ENCODE measurements at places on chromosomes 16 and 17.

DNA sequence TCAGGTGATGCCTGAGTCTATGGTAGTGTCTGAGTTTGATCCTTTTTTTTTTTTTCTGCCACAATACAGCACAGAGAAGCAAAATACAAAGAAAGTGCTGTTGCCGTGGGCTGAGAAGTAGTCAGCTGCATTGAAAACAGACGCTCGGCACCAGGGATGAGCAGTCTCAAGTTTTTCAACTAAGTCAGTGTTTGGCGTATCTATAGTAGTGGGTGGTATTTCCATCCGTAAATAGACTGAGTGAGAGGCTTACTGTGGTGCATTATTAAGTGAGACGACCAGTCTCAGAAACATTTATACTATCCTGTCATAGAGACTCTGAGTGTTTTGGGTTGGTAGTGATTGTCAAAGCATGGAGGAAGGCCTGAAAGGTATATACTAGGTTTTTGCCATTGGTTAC, 221.3 kb downstream of the SNX29 start:
- DNase-seq = no peak

GRCh38 chr16:89237733-89238132, 20.2 kb downstream of the ZNF778 start:
- no peak for DNase-seq

DNA sequence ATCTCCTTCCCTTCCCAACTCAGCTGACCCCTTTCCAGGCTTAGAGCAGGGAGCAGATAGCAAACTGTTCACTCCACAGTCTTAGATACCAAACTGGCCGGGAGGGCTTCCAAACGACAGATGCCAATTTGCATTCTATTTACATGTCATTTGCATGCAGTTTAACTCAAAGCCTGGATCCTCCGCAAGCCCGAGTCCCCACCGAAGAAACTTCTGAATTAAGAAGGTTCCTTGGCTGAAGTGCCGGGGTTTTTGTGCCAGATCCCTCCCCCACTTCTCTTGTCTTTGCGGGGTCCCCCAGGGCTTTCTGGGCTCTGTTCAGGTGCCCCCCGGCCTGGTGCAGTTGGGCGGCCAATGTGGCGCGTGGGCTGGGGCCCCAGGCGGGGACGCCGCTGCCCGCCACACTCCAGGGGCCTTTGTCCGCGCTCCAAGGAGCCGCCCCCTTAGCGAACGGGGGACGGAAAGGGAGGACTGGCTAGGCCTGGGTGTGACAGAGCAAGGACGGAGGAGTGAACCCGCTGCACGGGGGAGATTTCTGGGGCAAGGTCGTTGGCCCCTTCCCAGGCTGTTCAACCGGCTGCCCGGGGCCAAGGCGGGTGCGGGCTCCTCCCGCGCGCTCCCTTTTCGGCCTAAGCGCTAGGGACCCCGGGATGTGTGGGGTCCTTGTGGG, 1.2 kb downstream of the GPRC5B start:
- no peak for DNase-seq

- no peak for DNase-seq
Observed at GRCh38 chr16:85947230-85948137, 48.5 kb downstream of the IRF8 start.

- DNase-seq = no peak
Observed at GRCh38 chr16:12920739-12921138, 19.3 kb downstream of the SHISA9 start.

DNA sequence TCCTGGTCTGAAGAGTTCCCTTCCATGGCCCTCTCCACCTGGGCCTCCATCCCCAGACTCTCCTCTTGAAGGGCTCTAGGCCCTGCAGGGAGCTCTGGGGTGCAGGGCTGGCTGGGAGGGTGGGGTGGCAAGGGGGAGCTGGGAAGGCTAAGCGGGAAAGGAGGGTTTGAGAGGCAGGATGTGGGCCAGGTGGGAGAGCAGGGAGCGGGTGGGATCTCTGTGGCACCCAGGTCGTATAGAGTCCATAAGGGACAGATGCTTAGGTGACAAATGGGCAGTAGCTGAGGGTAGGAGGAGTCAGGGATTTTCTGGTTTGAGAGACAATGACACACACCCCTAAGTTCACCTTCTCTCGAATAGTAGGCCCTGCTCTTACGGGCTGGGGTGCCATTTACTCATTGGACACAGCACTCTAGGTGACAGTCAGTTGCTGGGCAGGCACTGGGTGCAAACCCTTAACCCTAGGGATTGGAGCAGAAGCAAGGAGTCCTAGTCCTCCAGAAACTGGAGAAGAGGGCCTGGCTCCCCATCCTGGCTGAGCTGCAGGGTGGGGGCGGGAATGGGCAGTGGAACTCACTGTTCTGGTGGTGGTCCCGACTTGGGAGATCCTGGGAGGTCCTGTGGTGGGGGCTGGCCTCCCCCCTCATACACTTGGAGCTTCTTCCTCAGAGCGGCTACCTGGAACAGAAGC, 15.3 kb downstream of the KIF18B start:
- DNase-seq = no peak

GRCh38 chr17:4587803-4588202, 3.5 kb downstream of the SMTNL2 start:
- no peak for DNase-seq

DNA sequence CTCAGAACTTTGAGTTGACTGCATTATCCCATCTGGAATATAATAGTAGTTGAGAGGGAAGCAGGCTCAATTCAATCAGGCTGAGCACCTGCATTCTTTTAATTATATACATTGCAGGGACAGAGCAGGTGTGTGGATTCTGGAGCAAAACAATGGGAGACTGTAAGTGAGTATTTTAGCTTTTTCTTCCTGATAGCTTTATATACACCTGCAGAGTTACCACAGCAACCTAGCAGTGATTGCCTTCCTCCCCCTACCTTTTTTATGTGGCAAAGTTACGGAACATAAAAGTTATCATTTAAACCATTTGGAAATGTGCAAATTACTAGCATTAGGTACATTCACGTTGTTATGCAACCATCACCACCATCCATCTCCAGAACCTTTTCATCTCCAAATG, 25.4 kb upstream of the RHOT1 start:
- DNase-seq = no peak

DNA sequence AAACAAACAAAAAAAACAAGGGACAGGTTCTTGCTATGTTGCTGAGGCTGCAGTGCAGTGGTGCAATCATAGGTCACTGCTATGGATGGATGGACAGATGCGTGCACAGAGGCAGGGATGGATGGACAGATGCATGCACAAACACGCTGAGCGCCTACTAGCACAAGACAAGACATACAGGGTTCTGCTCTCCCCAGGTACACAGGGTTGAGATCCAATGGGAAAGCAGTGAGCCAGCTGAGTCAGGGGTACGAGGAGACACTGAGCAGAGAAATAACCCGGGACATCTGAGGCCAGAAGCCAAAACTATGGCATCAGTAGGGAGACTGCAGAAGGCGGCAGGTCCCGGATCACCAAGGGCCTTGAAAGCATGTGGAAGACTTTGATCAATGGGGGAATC, 6.2 kb downstream of the IL32 start:
- DNase-seq = no peak

DNA sequence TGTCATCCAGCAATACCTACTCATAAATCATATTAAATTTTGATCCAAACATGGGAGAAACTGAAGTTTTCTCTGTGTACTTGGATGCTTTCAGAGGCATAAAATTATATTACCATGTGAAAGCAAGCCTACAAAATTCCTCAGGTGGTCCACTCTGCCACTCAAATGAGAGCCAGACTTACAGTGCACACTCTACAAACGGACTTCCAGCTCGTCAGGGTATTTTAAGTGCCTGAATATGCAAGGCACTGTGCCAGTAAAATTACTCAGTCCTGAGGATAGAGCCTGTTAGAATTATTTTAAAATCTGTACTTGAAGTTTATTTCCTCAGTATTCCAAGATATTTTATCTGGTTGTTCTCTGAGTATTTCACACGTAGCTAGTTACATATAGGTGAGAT, 54.5 kb downstream of the TENT4B start:
- no peak for DNase-seq

DNA sequence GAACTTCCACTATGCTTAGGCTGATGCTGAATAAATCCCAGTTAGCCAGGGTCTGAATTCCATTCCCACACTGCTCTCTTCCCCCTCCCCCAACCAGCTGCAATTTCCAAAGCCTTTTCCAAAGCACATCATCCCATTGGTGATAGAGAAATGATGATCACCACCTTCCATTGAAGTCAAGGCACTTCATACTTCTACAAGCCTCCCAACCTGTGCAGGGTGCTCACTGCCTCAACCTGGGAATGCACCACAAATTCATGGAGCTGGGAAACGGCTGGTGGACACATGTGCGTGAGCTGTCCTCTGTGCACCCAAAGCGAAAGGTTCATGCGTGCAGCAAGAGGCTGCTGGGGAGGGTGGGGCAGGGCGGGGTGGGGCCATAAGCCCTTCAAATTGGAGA, 302.7 kb upstream of the IRX3 start:
- no peak for DNase-seq

GRCh38 chr17:45648642-45649041, 135.5 kb upstream of the CRHR1 start:
- DNase-seq = no peak

DNA sequence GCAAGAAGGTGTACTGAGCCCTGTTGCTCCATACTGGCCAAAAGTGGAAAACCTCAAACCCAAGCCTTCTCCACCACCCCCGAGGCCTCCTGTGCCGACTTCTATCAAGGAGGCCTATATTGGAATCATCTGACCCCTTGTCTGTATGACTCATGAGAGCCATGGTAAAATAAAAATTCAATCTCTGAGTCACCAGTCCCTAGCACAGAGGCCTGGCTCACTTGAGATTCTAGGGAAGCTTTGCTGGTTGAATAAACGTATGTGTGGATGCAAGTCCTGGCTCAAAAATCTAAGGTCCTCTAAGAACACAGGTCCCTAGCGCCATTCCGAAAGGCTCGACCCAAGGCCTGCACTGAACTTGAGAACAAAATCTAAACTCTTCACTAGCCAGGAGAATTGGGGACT, 15.0 kb downstream of the NSMCE1 start:
- no peak for DNase-seq

DNA sequence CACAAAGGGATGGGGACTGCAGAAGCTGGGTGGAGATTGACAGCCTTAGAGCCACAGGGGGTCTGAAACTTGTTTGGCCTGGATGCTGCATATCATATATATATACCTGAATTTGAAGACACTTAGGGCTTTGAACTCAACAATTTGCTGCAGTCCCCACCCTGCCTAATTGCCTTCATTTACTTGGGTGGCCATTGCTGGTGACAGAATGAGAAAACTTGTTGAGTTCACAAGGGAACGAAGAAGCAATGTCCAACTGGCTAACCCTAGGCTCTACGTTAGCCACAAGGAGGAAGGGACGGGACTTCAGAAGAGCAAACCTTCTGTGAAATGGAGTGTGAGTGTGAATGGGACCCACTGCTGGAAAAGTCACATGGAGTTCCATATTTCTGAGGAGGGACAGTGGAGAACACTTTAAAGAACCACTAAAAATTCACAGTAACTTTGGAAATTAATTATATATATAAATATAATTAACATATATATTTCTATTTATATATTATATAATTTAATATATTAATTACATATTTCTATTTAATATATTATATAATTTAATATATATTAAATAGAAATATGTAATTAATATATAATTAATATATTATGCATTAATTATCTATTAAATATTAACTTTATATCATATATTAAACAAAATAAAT, 215.3 kb upstream of the SOX9 start:
- DNase-seq = no peak

DNA sequence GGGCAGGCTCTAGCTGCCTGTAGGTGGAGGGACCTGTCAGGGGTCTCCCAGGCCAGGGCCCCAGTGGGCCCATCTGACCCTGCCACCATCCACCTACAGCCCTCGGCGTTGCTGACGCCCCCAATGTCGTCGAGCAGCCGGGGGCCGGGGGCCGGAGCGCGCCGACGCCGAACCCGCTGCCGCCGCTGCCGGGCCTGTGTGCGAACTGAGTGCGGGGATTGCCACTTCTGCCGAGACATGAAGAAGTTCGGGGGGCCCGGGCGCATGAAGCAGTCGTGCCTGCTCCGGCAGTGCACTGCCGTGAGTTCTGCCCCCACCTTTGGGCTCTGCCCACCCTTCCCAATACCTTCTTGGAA, 2.2 kb downstream of the FBXL19 start:
- DNase-seq = no peak

GRCh38 chr16:80120899-80121521, 419.8 kb upstream of the DYNLRB2 start:
- DNase-seq = no peak

GRCh38 chr17:29341726-29342125, 47.8 kb upstream of the NUFIP2 start:
- DNase-seq = no peak

DNA sequence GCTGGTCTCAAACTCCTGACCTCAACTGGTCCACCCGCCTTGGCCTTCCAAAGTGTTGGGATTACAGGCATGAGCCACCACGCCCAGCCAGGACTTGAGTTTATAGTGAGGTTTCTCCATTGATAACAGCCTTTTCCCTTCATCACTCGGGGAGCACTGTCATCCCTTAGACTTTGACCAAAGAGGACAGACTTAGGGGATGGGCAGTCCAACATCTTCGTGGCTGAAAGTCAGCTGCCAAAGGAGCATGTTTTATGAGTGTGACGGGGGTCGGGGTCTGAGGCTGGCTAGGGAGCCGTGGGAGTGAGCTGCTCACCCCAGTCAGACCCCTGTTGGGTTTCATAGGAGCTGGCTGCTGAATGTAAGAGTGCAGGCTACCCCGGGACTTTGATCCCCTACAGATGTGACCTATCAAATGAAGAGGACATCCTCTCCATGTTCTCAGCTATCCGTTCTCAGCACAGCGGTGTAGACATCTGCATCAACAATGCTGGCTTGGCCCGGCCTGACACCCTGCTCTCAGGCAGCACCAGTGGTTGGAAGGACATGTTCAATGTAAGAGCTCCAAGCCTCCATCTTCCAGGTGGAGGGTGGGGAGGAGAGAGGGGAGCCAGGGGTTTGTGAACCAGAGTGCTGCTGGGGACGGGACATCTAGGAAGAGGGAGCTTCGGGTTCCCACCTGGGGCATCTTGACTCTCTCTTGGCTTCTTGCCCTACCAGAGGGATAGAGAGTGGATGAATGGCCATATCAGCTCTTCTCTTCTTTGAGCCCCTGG, 3.1 kb downstream of the DHRS11 start:
- no peak for DNase-seq

- no peak for DNase-seq
Observed at GRCh38 chr16:2090777-2091546, 43.2 kb downstream of the TSC2 start.

GRCh38 chr16:27083861-27084261, 17.1 kb downstream of the C16orf82 start:
- DNase-seq = no peak

- no peak for DNase-seq
Observed at GRCh38 chr17:77842528-77843147, 115.9 kb upstream of the TNRC6C start.

GRCh38 chr16:52696126-52696525, 149.2 kb upstream of the TOX3 start:
- no peak for DNase-seq

DNA sequence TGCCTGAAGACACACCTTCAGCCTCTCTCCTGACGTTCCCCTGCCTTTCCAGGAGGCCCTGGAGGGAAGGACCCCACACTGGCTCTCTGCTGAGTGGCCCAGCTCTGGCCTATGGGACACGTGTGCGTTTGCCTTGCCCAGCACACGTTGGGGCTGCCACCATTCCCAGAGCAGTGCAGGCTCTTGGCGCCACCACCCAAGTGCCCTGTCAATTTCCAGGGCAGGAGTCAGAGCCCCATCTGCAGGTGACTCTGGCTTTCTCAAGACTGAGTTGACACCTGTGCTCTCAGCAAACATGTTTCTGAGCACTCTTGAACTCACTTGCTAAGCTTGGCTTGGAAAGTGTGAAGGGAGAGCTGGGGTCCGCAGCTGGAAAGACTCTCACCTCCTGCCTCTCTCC, 4.7 kb upstream of the IRF8 start:
- DNase-seq = no peak

GRCh38 chr17:71649941-71650350, 470.9 kb upstream of the SOX9 start:
- no peak for DNase-seq
